CD4-positive, alpha-beta T cell treated with Interleukin-6 at 100 ng/mL for 8 hours (primary cell): ENCODE measurements at places on chromosomes 2 and 18.

DNA sequence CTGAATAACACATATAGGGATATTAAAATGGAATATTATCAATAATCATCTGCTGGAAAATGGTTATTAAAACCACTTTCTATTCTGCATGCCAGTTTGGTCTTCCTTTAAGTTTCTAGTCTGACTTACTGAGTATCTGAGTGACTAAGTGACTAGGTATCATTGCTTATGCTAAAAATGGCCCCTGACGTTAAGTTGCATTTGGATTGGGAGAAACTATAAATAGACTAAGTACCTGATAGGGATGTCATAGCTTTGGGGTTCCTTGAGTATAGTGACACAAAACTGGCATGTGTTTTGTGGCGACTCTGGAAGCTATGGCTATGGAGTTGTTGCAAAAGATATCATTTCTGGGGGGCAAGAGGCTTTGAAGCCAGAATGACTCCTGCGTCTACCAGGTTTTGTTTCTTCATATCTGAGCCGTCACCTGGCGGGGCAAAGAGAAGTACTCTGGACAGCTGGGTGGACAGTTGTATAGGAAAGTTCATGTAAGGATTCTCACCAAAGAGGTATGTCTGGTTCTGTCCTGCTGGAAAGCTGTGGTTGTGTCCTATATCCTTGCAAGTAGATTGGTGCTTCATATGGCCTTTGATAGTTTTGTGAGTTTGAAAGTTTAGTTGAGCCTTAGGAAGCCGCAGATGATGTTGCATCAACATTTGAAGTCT lies 17.9 kb downstream of the ITGAV start:
- DNase-seq, result no peak

GRCh38 chr2:153645599-153645998 lies 167.0 kb upstream of the RPRM start:
- no peak for DNase-seq

DNA sequence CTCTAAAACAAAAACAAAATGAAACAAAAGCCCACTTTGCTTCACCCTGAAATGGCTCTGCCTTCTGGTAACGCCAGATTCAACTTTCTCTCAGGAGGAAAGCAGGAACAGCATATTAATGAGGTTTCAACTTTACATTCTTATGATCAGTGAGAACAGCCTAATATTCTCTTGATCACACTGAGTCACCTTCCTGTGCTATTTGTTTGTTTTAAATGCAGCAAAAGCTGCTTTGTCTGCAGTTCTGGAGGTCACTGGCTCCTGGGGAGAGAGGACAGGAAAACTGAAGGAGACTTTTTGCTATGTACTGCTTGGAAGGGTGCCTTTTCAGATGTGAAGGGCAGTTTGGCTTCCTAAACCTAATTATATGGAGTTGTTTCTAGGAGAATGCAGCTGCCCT lies 48.1 kb downstream of the MAIP1 start:
- DNase-seq, result no peak

DNA sequence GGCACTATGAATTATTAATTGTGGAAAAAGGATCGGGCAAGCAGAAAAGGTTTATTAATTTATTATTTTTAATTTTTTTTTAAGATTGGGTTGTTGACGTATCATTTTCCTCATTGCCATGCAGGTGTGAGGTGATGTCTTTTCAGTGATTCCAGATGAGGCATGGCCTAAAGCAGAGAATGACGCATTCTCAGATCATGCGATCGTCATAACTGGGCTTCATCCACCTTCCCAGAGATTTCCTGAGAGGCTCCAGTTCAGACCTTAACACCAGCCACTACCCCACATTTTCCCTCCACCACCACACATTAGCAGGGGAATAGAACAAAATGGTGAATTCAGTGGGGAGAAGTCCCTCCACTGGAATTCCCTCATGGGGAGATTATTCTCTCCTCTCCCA lies 518.4 kb upstream of the SPHKAP start:
- DNase-seq, result no peak

DNA sequence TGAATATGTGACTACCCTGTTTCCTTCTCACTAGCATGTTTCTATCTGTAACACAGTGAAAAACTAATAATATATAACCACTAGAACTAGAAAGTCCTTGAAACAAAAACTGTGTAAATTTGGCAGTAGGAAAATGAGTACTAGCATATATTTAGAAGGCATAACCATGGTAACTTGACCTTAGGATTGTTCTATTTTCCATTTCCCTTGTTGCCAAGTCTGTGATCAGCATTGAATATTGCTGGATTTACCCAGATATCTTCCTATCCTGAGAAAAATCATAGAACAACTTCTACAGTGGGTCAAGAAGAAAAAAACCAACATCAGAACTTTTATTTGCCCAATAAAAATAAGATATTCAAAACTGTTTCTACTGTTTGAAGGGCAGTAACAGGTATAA lies 563.9 kb upstream of the NRXN1 start:
- DNase-seq, result no peak

- no peak for DNase-seq
Measured at GRCh38 chr2:2742726-2743125, 411.7 kb upstream of the MYT1L start.

- DNase-seq, result no peak
Measured at GRCh38 chr2:135944625-135945024, 40.8 kb downstream of the DARS1 start.

DNA sequence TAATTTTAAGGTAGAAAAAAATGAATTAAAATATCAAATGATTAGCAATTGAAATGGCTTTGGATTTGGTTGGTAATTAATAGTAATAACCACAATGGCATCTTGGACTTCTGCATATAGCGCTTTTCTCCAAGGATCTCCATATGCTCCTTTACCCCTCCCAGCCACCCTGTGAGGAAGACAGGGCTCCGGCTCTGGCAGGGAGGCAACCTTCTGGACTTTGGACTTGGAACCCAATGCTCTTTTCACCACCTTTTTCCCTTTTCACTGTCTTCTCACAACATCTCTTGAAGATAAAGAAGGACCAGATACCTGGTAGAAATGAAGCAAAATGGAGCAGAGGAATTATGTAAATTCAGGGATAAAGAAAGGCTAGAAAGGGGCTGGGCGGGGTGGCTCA lies 23.8 kb upstream of the SERTAD2 start:
- DNase-seq, result no peak

GRCh38 chr2:43155851-43156411 lies 70.5 kb downstream of the ZFP36L2 start:
- no peak for DNase-seq

GRCh38 chr2:16244966-16245320 lies 304.6 kb downstream of the MYCN start:
- no peak for DNase-seq

GRCh38 chr18:37460604-37461003 lies 105.0 kb downstream of the CELF4 start:
- no peak for DNase-seq

DNA sequence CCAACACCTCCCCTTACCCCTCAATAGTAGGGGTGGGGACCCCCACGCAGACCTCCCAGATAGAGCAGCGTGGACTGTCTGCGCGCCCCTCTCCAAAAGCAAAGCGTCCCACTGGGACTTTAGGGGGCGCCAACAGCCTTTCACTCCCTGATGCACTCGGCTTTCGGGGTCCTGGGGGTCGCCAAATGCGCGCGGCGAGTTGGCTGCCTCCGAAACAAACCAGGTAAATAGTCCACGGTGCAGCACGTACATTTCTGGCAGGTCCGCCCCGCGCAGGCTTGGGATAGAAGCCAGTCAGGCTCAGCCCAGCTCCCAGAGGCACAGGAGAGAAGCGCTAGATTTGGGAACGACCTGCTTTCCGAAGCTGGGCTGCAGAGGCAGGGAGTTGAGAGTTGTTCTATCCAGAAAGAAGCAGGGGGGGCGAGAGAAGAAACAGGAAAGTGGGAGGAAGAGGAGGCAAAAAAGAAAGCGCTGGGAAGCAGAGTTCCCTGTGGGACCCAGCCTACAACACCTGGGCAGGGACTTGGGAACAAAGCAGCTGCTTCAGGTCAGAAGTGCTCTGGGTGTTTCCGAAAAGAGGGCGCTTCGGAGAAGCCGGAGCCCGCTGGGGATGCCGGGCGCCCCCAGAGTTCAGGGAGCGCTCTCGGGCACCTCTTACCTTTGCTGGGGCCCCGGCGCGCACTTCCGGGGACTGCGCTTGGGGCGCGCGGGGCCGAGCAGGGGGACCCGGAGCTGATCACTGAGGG lies 544 bp downstream of the EVA1A start:
- no peak for DNase-seq

DNA sequence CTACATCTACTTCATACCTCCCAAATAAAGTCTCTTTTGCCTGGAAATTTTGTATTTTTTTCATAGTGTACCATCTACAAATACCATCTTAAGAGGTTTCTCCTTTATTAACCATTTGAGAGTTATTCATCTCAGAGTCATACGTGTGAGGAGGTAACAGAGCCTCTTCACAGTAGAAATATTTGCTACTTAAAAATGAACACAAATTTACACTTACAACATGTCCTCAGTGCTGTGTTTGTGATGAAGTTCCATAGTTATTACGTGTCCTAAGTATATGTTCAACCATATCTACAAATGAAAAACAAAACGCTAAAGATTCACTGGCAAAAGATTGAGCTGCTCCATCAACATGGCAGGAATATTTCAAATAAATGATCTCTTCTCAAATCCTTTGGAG lies 48.5 kb upstream of the HNRNPA3 start:
- no peak for DNase-seq

DNA sequence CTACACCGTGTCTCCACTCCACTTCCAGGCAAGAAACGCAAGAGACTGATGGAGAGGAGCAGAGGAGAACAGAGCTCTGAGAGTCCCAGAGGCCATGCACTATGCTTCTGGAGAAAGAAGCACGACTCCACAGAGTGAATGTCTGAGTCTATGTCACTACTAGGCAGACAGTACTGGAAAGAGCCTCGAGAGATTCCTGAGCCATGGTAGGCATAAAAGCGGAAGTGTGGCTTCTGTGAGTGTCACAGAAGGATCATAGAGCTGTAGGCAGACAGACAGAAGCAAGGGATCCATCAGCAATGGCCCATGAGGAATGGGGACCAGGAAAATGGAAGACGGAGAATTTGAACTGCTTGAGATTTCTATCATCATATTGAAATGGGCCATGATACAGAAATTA lies 542.6 kb downstream of the ZEB2 start:
- DNase-seq, result no peak

DNA sequence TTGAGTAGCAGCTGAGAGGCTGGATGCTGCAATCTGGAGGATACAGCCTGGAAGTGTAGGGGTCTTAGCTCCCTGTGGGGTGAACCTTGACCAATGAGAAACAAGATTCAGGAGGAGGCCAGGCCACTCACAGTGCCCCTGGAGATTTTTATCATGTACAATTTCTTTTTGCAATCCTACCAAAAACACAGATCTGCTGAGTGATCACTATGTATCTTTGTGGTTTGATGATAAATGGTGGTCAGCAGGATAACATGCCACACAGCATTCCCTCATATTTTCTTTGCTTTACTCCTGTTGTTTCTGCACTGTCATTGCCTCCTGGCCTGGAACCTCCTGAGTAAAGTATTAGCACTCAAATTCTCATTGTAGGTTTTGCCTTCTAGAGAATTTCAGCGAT lies 357.9 kb downstream of the THSD7B start:
- DNase-seq, result no peak

DNA sequence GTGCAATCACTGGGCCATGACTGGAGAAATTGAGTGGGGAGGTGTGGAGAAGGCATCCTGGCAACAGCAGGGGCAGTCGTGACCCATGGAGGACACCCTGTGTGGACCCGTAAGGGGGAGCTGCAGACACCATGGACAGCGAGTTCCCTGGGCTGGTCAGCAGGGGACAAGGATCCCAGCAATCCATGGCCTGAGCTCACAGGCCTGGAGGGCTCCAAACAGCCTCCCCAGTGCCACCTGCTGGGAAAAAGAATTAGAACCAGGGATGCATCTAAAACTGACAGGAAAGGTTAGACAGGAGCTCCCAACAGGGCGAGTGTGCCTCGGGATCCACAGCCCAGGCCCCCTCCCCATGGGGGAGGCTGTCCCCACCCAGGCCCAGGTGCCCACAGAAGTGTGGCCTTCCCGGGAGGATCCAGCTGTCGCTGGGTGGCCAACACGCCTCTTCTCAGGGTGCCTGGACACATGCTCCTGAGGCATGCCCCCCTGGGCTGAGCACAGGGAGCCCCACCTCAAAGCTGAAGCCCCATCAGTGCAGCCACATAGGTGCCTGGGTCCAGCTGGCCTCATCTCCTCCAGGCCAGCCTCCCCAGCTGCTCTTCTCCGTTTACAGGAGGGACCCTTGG lies 20.5 kb upstream of the KIF1A start:
- no peak for DNase-seq

- no peak for DNase-seq
Measured at GRCh38 chr2:30346471-30347169, 100.4 kb upstream of the LCLAT1 start.

GRCh38 chr2:192657362-192657761 lies 462.6 kb upstream of the TMEFF2 start:
- DNase-seq, result no peak

- no peak for DNase-seq
Measured at GRCh38 chr2:100992262-100992661, 9.8 kb upstream of the RPL31 start.

GRCh38 chr2:166032361-166032760 lies 78.8 kb upstream of the TTC21B start:
- DNase-seq, result no peak

- no peak for DNase-seq
Measured at GRCh38 chr2:176873403-176873802, 339.2 kb upstream of the HNRNPA3 start.

DNA sequence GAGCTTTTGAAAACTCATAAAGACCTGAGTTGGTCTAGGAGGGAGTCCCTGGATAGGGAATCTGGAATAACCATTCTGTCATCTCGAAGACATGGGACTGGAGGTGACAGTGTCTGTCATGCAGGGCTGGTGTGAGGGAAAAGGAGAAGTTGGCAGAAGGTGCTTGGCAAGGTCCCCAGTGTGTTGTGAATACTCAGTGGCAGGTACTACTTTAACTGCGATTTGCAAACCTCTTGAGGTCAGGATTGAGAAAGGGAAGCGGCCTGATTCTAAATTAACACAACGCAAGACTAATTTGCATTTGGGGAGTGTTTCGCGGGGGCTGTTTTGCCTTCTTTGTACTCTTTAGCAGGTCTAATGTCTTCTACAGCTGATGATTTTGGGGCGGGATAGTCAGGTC lies 77.0 kb upstream of the TMEM200C start:
- no peak for DNase-seq

DNA sequence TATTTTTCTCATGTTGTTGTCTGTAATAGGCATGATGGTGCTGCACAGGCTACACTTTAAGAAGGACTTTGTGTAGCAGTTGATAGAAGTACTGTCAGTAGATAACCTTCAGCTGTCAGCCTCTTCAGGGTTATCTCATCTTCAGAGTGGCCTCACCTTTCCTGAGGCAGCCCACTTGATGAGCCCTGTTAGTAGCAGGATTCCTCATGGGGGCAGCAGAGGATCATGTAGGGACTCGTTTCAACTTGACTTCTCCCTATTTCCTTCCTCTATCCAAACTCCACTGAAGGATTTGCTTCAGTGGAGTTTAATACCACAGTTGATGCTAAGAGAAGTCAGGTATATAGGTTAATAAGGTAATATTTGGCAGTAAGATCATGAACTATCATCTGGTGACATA lies 530.3 kb upstream of the FSIP2 start:
- DNase-seq, result no peak
